ENCODE measurements at places on chromosomes 7 and 10.

DNA sequence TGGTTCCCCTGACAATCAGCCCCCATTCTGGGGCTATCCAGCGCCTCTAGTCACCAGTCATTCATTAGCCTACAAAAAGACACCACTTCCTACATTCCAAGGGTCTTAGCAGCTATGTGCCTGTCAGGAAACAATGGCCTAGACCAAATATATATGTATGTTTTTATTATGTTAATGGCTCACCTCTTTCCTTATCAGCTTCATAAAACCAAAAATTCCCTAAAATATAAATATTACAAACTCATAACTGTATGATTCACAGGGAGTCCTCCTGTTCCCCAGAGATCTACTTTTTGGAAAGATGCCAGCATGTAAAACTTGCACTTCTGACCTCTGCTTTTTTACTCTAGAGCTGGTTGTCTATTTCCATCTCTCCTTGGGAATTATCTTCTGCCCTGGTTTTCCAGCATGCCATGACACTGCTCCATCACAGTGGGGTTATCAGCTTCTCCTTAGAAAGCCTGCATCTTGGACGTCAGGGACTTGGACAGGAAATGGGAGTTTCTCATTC, 79.2 kb downstream of the ABCA13 start:
- DNase-seq: no peak

DNA sequence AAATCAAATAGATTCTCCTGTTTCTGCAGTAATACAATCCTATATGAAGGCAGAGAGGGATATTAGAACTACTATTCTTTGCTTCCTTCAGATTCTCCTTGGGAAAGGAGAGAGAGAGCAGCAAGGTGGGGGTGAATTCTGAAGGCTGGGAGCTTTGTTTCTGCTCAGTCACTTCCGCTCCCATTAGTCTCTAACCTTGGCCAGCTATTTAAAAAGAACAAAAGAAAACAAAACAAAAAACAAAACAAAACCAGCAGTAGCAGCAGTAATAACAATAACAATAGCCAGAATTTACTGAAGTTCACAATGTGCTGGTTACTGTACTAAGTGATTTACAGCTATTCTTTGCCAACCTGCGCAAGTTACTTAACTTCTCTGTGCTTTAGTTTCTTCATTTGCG, 9.9 kb downstream of the GPR85 start:
- no peak for DNase-seq

DNA sequence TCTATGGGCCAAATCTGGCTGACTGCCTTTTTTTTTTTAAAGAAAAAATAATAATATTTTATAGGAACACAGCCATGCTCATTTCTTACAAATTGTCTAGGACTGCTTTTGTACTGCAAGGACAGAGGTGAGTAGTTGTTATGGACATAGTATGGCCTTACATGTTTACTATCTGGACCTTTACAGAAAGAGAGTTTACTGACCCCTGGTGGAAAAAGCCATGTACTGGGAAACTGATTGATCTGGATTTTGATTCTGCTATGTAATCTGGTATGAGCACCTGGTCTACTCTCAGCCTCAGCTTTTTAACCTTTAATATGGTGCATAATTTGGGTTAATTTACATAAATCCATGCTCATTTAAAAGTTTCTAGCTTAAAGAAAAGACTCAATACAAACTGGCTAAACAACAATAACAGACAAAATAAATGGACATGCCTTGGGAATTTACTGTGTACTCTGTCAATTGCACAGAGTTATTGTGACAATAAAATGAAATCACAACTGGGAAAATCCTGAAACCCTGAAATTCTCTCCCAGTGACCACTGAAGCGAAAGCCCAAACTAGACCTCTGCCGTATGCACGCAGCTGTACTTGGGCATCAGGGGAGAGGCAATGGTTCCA, 260.7 kb downstream of the BMPER start:
- no peak for DNase-seq

GRCh38 chr10:13271552-13272163, 28.2 kb downstream of the PHYH start:
- peak; percentile 5 for DNase-seq

GRCh38 chr7:72183835-72184234, 228.3 kb downstream of the CALN1 start:
- peak; percentile 1 for DNase-seq

DNA sequence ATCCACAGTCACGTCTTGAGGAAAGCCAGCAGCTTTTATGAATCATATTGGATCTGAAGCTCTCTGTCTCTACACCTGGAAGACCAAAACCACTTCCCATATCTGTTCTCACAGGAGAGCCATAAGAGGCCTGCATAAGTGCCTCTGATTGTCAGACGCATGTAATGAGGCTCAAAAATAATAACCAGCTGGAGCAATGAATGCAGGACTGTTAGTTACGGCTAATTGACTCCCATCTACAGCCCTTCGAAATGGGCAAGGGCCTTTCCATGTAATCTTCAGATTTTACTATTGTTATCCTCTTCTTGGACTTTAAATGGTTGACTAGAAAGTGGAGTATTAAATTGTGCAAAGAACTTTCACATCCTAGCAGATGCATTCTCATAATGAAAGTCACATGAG, 4.4 kb upstream of the SEMA3C start:
- DNase-seq: no peak

DNA sequence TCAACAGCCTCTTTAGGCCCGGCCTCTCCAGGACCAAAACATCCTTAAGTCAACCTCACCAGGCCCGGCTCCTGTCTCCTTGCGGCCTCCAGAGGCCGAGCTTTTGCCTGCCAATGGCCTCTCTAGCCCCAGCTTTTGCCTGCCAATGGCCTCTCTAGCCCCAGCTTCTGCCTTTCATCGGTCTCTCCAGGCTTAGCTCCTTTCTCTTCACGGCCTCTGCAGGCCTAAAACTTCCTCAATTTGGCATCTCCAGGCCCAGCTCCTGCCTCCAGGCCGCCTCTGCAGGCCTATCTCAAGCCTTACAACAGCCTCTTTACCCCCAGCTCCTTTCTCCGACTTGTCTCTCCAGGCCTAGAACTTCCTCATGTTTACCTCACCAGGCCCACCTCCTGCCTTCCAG, 15.7 kb upstream of the TMEM248 start:
- no peak for DNase-seq

- DNase-seq: no peak
Observed at GRCh38 chr10:7559386-7559785, 107.4 kb downstream of the ITIH5 start.

DNA sequence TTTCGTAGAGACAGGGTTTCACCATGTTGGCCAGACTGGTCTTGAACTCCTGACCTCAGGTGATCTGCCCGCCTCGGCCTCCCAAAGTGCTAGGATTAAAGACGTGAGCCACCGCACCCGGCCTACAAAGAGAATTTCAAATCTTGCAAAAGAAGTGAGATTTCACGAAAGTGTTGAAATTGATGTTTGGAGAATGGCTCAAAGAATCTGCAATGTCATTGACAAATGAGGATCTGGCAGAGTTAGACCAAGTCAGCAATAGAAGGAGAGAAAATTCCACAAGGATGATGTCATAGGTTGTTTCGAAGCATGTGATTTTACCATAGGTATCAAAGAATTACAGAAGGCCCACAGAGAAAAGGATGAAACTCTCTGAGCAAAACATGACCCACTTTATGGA, 71.7 kb downstream of the LYZL2 start:
- peak; percentile 97 for DNase-seq

GRCh38 chr7:77459311-77459726, 43.2 kb upstream of the GSAP start:
- no peak for DNase-seq

DNA sequence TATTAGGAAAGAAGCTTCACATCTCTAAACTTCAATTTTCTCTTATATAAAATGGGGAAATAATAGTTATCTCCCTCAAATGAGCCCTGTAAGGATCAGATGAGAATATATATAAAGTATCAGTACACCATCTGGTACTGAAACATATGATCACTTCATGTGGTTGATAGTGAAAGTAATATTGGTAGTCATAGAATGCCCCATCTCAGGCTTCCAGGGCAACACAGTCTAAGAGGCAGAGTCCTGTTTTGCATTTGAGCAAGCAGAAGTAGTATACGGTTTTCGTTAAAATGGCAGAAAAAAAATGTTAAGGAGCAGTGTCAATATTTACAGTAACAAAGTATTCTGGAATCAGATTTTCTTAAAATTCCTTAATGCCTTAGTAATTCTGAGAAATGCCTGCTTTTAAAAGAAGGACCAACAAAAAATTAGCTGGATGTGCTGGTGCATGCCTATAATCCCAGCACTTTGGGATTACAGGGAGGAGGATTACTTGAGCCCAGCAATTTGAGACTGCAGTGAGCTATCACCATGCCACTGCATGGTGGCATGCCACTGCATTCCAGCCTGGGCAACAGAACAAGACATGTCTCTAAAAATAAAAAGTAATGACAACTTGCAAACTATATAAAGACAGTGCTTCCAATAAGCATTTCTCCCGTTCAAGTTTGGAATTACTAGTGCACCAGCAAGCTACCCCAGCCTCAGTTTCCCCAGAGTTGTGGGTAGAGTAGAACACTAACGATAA, 19.8 kb downstream of the KBTBD2 start:
- DNase-seq: no peak

DNA sequence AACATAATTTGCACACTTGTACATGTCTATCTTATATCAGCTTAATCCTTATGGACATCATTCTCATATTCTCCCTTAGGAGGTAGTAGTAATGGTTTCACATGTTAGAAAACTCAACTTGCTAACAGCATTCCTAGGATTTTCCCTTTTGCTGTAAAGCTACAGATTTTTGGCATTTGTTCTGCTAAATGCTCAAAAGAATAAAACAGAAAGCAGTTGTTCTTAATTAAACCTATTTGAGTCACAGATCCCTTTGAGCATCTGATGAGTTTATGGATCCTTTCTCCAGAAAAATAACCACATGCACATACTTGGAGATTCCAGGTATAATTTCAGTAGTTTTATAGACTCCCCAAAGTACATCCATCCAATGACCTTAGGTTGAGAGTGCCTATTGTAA, 122.9 kb upstream of the BET1 start:
- no peak for DNase-seq

DNA sequence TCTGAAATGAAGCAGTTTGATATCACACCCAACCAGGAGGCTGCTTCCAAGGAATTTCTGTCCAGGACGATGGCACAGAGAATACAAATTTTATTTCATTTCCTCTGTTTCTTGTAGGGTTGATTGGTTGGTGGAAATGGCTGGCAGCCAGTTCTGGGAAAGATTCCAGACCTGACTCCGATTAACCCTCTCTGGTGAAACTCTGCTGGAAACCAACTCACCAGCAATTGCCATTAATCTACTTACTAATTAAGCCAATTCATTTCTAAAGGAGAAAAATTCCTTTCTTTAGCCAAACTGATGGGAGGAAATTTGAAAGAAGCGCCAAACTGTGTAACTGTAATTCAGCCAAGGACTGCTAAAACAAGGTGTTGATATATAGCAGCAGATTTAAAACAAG, 10.7 kb downstream of the PTF1A start:
- no peak for DNase-seq

- peak; percentile 94 for DNase-seq
Observed at GRCh38 chr10:4120096-4120853, 335.3 kb upstream of the KLF6 start.

DNA sequence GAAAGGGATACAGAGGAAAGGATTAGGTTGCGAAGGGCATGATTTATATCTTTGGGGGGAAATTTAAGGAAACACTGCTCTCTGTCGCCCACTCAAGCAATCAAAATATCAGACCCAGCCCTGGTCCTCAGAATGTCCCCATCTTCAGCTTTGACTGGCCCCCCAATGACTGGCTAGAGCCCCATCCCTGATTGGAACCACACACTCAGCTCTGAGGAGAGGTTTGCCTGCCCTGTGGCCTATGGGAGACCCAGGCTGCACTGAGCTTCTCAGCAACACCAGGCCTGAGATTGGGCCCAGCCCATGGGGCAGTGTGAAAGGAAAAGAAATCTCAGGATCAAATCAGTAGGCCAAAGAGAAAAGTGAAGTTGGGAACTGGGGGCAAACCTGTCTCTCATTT, 69.5 kb downstream of the ADCYAP1R1 start:
- no peak for DNase-seq

- no peak for DNase-seq
Observed at GRCh38 chr7:29237489-29237888, 42.9 kb downstream of the CHN2 start.

DNA sequence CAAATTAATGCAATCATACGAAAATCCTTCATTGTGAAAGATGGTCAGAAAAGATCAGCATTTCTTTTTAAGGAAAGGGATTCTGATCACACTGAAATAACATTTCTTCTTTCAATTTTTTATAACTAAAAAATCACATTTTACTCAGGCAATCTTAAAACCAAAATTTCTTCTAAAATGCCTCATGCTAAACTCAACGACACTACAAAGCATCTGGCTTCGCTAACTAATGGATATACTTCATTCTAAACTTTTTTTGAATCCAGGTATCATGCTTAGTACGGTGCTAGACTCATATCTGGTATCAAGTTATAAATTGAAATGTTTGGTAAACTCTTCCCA, 100.4 kb downstream of the CUBN start:
- no peak for DNase-seq

DNA sequence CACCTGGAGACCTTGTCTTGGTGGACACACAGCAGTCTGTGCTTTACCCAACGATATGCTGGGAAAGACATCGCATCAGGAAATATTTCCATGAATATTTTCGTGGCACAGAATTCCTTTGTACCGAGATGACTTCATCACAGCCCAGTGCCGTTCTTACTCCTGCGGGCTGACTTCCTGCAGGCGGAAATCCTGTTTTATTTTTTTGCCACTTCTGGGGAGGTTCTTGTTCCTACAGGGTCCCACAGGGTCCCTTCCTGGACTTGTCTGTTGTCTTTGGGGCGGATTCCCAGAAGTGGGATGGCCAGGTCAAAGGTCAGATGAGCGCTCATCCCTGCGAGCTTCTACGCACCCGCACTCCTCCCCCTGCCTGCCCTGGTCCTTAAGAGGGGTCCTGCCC, 86.5 kb downstream of the DNAJB6 start:
- DNase-seq: no peak
